GOT3 (cell line): ENCODE measurements at places on chromosomes 7 and 10.

- no peak for DNase-seq
Measured at GRCh38 chr7:44368455-44368854, 43.1 kb upstream of the CAMK2B start.

GRCh38 chr10:124523901-124524300 lies 62.3 kb downstream of the LHPP start:
- DNase-seq = no peak

GRCh38 chr10:106479636-106480035 lies 684.9 kb downstream of the SORCS1 start:
- DNase-seq = no peak

GRCh38 chr10:126924915-126925300 lies 19.7 kb downstream of the DOCK1 start:
- DNase-seq = no peak

GRCh38 chr7:130951976-130952876 lies 218.2 kb upstream of the KLF14 start:
- no peak for DNase-seq

- peak; percentile 26 for DNase-seq
Measured at GRCh38 chr10:131874991-131875451, 25.8 kb upstream of the PPP2R2D start.

DNA sequence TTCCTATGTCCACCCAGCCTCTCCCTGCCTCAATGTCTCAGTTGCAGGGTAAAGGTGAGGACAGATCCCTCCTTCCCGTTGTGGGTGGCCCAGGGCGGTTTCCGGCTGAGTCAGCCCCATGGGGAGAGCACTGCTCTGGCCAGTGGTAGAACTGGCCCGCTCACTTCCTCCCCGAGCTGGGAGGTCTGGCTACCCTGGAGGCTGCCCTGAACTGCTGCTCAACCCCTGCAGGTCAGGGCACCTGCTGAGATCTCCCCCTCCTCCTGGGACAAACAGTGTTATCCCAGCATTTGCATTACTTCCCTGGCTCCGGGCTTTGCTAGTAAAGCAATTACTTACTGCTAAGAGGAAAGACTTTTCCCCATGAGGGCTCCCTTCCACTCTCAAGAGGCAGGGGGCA lies 21.4 kb upstream of the IMPDH1 start:
- DNase-seq = no peak

DNA sequence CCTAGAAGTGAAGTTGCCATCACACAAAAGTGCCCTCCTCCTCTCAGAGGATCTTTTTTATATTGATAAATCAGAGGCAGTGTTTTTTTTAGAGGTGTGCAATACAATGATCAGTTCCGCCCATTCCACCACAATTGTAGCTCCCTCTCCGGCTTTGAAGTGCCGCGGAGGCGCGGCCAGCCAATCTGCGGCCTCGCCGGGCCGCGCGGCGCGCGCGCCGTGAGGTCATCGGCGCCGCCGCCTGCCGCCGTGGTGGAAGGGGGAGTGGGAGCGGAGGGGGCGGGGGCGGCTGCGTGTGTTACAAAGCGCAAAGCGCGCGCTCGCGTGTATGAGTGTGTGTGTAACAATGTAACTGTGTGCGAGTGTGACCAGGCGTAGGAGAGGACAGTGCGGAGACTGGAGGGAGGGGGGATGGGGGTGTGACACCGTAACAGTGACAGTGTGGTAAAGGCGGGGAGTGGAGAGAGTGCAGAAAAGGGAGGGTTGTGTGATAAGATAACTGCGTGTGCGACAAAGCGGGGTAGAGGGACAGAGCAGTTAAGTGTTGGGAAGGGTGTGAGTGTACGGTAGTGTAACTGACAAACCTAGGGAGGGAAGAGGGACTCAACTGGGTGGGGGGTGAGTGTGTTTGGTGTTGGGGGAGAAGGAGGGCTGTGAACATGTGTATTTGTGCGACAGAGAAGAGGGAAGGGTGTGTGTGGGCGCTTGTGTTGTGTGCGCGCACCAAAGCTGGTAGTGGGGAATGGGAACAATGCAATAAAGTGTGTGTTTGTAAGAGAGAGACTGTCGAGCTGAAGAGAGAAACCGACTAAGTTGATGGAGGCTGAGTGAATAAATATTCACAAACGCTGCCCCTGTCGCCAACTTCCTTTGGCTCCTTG lies at the start of gene SP8:
Gene SP8 (minus strand): TSS at position 108 of the 881 bp plus-strand sequence. CDS start 88 bp downstream, at position 20.
- DNase-seq = no peak

GRCh38 chr10:101956117-101956516 lies 99.9 kb downstream of the ARMH3 start:
- no peak for DNase-seq

DNA sequence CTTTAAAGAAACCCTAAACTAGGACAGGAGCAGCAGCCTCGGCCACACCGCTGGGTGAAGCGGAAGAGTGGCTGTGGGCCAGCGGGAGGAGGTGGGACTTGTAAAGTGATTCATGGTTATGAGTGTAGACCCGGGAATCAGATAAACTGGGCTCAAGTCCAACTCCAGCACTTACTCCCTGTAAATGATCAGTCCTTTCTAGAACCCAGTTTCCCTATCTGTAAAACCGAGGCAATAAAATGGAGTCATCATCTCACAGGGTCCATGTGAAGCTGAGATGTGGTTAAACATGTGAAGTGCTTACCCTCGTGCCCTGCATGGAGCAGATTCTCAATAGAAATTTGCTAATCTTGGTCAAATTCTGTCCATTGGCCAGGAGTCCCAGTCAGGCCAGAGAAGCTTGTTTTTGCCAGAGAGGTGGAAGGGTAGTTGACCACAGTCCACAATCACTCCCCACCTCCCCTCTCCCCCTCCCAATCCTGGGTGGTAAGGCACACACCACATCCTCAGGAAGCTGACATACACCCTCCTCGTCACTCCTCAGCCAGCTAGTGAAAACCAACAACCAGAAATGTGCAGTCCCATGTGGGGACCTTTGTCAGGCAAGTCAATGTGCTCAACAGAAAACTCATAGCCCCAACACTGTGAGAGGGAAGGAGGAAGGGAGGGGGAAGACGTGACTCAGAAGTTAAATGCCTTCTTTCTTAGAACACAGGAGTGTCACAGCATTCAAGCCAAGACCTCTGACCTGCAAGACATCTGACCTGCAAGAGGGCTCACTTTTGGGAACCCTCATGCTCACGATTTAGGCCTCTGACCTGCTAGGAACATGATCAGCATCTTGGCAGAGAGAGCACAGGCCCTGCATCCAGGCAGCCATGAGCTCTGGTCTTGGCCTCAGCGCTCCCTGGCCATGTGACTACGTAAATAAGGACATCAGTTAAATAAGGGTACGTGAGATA lies 145.1 kb downstream of the PLXNA4 start:
- DNase-seq = no peak

DNA sequence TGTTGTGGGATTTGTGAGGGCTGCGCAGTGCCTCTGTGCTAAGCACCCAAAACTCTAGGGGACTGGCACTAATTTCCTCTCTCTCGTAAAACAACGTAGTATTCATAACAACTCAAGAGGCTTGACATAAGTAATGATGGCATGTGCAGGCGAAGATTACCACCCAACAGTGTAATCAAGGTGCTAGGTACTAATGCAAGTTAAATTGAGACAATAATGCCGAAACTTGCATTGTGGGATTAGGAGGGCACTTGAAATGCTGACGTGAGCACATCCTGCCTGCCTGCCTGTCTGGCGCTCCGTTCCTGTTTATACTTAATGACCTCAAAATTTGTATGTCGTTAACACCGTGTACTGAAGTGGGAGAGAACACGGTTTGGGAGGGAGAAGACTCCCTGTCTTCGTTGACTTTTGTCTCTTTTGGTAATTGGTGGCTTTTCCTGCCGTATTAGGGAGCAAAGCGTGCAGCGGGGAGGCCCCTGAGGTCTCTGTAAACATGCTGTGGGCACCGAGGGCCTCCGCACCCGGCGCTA lies 139.0 kb downstream of the MGMT start:
- DNase-seq = no peak

DNA sequence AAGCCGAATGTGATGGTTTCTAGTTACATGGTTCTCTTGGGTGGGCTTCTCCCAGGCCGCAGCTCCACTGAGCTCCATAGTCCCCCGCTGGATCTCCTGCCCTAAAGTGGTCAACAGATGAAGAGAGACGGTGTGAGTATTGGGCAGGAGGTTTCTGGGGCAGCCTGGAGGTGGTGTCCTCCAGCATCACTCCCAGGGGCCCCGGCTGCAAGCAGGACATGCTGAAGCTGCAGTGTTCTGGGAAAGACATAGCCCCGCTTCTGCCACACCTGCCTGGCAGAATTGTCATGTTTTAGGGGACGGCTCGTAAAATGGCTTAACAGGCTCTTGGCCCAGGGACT lies 40.4 kb downstream of the CALML3 start:
- no peak for DNase-seq

- no peak for DNase-seq
Measured at GRCh38 chr7:138245216-138245615, 169.0 kb downstream of the AKR1D1 start.

- DNase-seq = no peak
Measured at GRCh38 chr7:128937271-128937646, 468 bp upstream of the IRF5 start.

- no peak for DNase-seq
Measured at GRCh38 chr10:60661637-60662036, 116.6 kb upstream of the CDK1 start.

DNA sequence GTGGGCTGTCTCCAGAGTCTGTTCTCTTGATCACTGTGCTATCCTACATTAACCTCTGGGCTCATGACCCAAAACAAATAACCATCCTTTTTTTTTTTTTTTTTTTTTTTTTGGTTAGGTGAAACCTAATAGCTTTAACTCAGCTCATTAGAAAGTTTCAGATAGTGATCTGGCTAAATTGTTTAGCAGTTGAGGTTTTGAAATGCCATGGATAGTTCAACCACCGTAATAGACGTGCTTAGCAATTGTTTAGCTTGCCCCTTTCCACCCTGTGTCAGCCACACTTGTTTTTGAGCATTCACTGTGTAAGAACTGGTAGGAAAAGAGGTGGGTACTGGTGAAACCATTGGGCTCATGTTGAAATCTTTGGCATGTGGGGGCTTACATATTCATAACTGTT lies 3.8 kb downstream of the PLCE1 start:
- DNase-seq = no peak

DNA sequence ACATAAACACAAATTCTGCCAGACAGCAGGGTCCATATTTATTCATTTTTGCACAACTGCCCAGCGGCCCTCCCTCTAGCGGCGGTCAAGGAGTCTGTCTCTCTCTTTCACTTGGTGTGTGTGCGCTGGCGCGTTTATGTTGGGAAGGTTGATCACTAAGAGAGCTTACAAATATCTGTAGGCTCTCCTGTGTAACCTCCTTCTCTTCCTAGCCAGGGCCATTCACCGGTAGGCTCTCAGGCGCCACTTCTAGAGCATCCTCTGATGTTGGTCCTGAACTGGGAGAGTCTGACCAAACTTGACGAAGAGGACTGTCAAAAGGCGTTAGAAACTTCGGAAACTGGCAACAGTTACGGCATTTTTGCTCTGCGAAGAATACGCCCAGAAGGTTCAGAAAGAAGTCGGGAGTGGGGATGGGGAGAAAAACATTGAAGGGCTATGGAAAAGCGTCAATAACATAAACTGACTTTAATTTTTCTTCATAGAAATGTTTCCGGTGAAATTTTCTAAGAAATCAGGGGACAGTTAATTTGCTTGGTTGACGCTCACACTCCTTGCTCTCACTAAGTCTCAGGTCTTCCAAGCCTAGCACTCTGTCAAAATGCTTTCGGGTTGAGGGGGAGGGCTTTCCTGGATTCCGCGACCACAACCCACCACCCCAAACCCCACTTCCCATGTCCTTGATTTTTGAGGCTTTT lies 731.1 kb downstream of the ZWINT start:
- no peak for DNase-seq

- DNase-seq = no peak
Measured at GRCh38 chr7:2808891-2809665, 35.0 kb downstream of the GNA12 start.

GRCh38 chr10:128869101-128869749 lies 597.8 kb upstream of the MGMT start:
- DNase-seq = no peak

GRCh38 chr10:131749767-131750142 lies 151.1 kb upstream of the PPP2R2D start:
- DNase-seq = no peak
